ENCODE measurements at places on chromosomes 1 and 21. TPM values are rescaled to one million over a fixed set of nuclear protein-coding genes. Genes with fewer than 3 reads are reported as not detected.

SORT1 gene
- 3.7 TPM for total RNA-seq

SLAMF7 gene
- total RNA-seq, result 1.8 TPM

KCNQ4 gene
- 0.27 TPM for total RNA-seq

GPR37L1 gene
- 0.14 TPM for total RNA-seq

CFAP126 gene
- total RNA-seq, result not detected

AMY1A gene
- total RNA-seq, result not detected

PTCH2 gene
- 0.27 TPM for total RNA-seq

MXRA8 gene
- 0.25 TPM for total RNA-seq

RPS27 gene
- total RNA-seq, result 4,379 TPM

MMP23B gene
- total RNA-seq, result 0.33 TPM

RORC gene
- not detected for total RNA-seq

TBX15 gene
- total RNA-seq, result 0.05 TPM

LMX1A gene
- total RNA-seq, result not detected

ELF3 gene
- total RNA-seq, result 157 TPM

All from A549 treated with Hydrocortisone at 1 μM for 4 hours (cell line).